Right atrium auricular region (tissue), 2 donors: ENCODE measurements at places on chromosomes 12 and 14. TPM values are rescaled to one million over a fixed set of nuclear protein-coding genes. Genes with fewer than 3 reads are reported as not detected.
A peak's percentile ranks its signal among the peaks of the same experiment; 100 is the strongest.

GRCh38 chr14:96151242-96151641 lies 53.4 kb upstream of the BDKRB2 start:
- H3K4me3 ChIP-seq, result no peak overlapping the region
- no peak overlapping the region for H3K27ac ChIP-seq
- no peaks in the 10 kb centered on the region for H3K36me3 ChIP-seq
- H3K27me3 ChIP-seq, result no peaks in the 10 kb centered on the region

DNA sequence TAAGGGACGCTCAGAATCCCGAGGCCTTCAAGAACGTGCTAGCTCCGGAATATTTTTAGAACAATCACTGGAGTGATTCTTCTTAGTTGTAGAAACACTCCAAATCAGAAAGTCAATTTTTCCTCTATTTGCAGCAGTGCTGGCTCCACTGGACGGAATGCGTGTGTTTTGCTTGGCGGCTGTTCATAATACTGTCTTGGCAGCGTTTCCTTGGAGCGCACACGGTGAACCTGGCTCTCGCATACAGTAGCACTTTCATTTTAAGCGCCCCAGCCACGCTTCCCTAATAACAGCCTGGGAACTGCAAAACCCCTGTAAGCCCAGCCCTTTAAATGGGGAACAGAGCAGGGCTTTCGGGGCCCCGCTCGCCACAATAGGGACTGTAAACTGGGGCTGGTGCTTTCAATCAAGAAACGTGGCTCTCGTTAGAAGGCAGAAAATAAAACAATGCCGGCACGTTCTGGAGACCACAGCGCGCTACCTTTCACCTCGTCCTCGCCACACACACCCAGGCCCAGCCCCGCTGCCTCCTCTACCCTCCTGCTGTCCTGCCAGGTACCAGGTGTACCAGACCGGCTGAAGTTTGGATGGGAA lies 79.9 kb downstream of the BCL11B start:
- peak overlapping the region; percentile 16 for H3K4me3 ChIP-seq
- no peaks in the 10 kb centered on the region for H3K36me3 ChIP-seq
- no peaks in the 10 kb centered on the region for H3K4me1 ChIP-seq
- peak; percentile 78 for DNase-seq

Gene ASPG
- 161 TPM for total RNA-seq

DNA sequence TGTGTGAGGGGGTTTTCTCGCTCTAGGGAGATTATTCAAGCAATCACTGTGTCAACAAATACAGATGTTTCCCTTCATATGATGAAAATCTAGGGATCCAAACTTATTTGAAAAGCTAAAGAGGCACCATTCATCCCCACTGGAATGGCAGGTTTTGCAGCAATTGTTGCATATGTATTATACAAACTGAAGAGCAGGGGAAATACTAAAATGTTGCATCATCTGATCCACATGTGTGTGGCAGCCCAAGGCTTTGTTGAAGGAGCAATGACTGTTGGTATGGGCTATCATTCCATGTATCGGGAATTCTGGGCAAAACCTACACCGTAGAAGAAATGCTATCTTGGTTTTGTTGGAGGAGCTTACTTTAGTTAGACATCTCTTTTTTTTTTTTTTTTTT lies 4.1 kb upstream of the PRPF40B start:
- no peak overlapping the region for H3K27ac ChIP-seq
- no peak for DNase-seq
- H3K4me1 ChIP-seq, result peaks cover 21% of the 10 kb centered on the region
- H3K36me3 ChIP-seq, result no peaks in the 10 kb centered on the region
- no peak overlapping the region for H3K4me3 ChIP-seq

GRCh38 chr14:76088326-76088725 lies 63.4 kb upstream of the GPATCH2L start:
- no peak overlapping the region for H3K4me3 ChIP-seq
- peaks cover 2% of the 10 kb centered on the region for H3K36me3 ChIP-seq
- no peaks in the 10 kb centered on the region for H3K27me3 ChIP-seq

GRCh38 chr12:114850661-114851275 lies 166.8 kb upstream of the TBX3 start:
- no peak overlapping the region for H3K4me3 ChIP-seq
- H3K4me1 ChIP-seq, result no peaks in the 10 kb centered on the region
- no peaks in the 10 kb centered on the region for H3K36me3 ChIP-seq
- DNase-seq, result no peak
- H3K27ac ChIP-seq, result no peak overlapping the region
- no peaks in the 10 kb centered on the region for H3K27me3 ChIP-seq

Gene PLCZ1
- not detected for total RNA-seq

Gene WNT1
- total RNA-seq, result not detected

Gene COCH
- 0.47 TPM for total RNA-seq

Gene HCAR2
- total RNA-seq, result not detected

DNA sequence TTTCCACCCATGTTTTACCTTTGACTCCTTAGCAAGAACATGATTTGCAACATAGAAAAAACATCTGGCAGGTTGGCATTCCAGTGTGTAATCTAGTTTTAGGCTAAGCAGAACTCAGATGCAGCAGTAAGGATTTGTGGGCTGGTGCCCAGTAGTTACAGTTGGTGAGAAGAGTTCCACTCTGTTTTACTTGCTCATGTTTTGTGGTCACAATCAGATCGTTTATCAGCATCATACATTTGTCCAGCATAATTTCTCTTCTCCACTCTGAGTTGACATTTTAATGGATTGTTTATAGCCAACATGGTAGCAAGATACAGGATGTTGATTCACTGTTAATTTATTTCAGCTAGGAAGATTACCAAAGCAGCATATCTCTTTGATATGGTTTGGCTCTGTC lies 120.0 kb downstream of the PDE6H start:
- H3K27ac ChIP-seq, result no peak overlapping the region
- H3K4me3 ChIP-seq, result no peak overlapping the region
- H3K27me3 ChIP-seq, result no peaks in the 10 kb centered on the region
- no peaks in the 10 kb centered on the region for H3K36me3 ChIP-seq

Gene CHGA
- not detected for total RNA-seq

DNA sequence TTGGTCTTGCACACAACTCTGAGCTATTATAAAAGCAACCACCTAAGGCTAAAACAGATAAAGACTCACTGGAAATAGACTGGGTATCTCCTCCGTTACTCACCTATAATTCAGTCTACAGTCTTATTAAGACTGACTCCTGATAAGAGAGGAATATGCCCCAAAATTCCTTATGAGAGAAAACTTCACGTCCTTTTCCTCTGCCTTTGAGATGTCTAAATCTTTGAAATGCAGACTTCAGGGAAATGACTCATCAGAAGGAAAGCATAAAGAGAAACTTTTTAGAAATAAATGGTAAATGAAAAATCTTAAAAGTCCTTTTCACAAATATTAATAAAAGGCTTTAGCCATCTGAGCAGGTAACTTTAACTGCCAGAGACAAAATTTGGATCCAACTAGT lies 187.5 kb upstream of the RTL1 start:
- H3K36me3 ChIP-seq, result no peaks in the 10 kb centered on the region
- H3K27ac ChIP-seq, result no peak overlapping the region
- no peak for DNase-seq
- H3K4me3 ChIP-seq, result no peak overlapping the region
